Activated T-helper 1 cell treated with Interleukin-2 at 50 U/mL for 16 hours (primary cell): ENCODE measurements at places on chromosomes 7 and 10.

- DNase-seq: no peak
Observed at GRCh38 chr10:28432210-28432676, 100.7 kb upstream of the WAC start.

DNA sequence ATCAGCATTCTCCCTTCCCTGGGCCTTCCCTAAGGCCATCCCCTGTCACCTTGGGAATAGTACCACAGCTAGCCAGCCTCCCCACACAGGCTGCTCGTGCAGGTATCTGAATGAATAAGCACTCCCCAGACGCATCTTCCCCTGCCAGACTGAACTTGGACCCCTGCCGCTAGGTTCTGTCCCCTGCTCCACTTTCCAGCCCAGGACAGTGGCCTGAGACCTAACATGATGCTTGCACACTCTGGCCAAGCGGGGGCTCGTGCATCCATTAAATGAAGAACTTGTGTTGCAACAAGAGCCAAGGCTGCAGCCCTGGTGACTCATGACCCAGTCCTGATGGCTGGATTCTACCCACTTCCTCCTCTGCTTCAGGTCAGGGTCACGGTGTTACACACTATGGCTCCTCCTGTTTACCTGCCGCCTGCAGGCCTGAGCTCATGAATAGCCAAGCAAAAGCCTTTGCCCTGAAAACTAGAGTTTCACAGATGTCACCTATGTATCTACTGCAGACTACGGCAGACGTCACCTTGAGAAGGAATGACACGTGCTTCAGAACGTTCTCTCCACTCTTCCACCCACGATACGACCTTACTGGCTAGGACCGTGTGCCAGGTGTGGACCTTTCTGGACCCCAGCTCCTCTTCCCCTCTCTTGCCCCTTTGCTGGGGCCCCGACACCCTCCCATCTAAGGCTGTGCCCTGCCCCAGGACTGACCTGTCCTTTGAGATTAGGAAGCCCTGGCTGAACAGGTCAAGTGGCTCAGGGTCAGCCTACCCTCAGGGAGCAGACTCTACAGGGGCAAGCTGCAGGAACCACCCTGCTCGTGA is 6.5 kb downstream of the ASB13 start:
- no peak for DNase-seq

DNA sequence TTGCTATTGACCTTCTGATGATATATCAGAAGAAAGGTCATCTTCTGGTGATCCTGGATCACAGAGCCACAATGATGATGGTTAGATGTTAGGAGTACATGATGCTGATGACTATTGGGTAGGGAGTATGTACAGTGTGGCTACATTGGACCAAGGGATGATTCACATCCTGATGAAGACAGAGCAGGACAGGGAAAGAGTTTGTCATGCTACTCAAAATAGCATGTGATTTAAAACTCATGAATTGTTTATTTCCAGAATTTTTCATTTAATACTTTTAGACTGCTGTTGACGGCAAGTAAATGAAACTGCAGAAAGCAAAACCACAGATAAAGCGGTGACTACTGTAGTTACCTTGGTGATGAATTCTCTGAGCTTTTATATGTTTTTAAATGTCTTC is 397.3 kb downstream of the PPP1R3A start:
- no peak for DNase-seq

DNA sequence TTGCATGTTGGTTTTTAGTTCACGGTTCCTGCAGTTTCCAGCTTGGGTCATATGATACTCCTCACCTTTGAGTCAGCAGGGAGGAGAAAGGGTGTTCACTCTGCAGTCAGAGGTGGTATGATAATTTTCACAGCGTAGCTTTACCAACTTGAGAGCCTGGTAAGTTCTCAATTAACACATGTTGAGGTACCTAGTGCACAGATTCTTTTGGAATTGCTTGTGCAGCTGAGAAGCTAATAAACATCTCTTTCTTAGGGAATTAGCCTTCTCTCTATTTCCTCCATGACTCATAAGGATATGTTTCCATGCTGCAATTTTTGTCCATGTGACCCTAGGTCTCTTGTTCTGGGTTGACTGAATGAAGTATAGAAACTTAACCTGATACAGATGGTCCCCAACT is 166.6 kb downstream of the KIF20B start:
- DNase-seq: no peak

- DNase-seq: no peak
Observed at GRCh38 chr7:3527496-3528124, 226.6 kb downstream of the SDK1 start.

GRCh38 chr10:110918269-110918642 is 724 bp downstream of the BBIP1 start:
- DNase-seq: peak; percentile 77

GRCh38 chr7:34224281-34224680 is 318.9 kb downstream of the BMPER start:
- no peak for DNase-seq

GRCh38 chr10:125011171-125011925 is 69.4 kb downstream of the ZRANB1 start:
- no peak for DNase-seq

GRCh38 chr10:130484468-130485180 is 348.4 kb downstream of the GLRX3 start:
- DNase-seq: no peak

DNA sequence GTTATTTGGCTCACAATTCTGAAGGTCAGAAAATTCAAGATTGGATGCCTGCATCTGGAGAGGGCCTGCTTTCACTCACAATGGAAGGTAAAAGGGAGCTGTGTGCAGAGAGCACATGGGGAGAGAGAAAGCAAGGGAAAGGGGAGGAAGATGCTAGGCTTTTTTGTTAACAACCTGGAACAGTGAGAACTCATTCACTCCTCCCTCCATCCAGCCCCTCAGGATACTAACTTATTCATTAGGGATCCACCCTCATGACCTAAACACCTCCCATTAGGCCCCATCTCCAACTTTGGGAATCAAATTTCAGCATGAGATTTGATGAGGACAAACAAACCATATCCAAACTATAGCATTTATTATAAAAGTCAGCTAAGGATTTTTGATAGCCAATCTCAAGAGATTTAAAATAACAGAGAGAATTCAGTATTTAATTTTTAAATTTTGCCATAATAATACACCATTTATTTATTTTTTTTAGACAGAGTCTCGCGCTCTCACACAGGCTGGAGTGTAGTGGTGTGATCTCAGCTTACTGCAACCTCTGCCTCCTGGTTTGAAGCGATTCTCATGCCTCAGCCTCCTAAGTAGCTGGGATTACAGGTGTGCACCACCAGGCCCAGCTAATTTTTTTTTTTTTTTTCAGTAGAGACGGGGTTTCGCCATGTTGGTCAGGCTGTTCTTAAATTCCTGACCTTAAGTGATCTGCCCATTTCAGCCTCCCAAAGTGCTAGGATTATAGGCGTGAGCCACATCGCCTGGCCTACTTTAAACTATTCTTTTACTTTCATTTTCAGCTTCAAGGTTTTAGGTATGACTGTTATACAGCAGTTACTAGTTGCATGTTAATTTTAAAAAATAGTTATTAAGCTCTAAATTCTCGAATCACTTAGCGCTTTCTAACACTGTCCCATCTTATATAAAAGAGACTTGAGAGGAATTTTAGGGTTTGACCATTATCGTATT is 20.3 kb upstream of the ETV1 start:
- no peak for DNase-seq

GRCh38 chr7:25067726-25068501 is 57.1 kb downstream of the CYCS start:
- no peak for DNase-seq

GRCh38 chr7:112982441-112983063 is 104.1 kb downstream of the GPR85 start:
- no peak for DNase-seq

DNA sequence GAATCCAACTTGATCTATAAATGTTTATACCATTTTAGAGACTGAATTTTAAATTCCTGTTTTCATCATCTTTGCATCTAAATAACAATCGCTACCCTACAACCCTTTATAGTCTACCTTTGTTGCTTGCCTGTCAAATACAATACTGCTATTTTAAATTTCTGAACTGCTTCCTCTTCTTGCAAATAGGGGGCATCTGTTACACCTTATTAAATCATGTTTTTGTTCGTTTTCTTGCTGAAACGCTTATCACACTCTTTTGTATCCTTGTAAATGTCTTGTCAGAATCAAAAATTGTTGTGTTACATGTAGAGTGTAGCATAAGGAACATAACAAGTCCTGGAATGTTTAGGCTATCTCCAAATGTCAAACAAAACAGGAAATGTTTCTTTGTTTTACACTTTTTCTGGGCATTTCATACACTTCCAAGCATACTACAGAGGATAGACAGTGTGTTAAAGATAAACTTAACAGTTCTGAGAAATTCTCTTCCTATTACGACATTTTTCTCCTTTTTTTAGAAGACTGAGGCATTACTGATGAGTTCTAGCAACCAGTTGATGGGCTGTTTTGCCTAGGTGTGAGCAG is 281.3 kb downstream of the GPR158 start:
- no peak for DNase-seq

DNA sequence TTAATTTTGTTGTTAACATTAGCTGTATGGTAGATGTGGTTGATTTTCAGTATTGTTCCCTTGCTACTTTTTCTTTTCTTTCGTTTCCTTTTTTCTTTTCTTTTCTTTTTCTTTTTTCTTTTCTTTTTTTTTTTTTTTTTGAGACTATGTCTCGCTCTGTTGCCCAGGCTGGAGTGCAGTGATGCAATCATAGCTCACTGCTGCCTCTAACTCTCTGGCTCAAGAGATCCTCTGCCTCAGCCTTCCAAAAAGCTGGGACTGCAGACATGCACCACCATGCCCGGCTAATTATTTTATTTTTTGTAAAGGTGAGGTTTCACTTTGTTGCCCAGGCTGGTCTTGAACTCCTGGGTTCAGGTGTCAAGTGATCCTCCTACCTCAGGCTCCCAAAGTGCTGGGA is 14.4 kb downstream of the SLC26A3 start:
- no peak for DNase-seq

GRCh38 chr10:113389969-113390368 is 162.9 kb upstream of the HABP2 start:
- DNase-seq: no peak

DNA sequence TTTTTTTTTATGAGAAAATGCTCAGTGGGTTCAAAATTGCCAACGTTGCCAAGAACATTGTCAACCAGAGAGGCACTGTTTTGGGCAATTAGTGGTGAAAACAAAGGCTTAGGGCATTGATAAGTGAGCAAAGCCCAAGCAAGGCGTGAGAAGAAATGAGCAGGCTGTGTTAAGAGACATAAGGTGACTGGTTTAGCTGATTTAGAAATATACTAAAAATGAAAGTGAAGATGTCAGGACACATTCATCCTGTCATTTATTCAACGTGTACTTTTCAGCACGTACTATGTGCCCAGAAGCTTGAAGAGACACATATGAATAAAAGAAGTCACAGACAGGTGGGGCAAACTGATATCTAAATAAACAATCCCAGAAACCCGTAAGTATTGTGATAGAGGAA is 31.8 kb downstream of the AOAH start:
- DNase-seq: no peak

- DNase-seq: no peak
Observed at GRCh38 chr7:13028825-13029099, 341.3 kb downstream of the ARL4A start.

DNA sequence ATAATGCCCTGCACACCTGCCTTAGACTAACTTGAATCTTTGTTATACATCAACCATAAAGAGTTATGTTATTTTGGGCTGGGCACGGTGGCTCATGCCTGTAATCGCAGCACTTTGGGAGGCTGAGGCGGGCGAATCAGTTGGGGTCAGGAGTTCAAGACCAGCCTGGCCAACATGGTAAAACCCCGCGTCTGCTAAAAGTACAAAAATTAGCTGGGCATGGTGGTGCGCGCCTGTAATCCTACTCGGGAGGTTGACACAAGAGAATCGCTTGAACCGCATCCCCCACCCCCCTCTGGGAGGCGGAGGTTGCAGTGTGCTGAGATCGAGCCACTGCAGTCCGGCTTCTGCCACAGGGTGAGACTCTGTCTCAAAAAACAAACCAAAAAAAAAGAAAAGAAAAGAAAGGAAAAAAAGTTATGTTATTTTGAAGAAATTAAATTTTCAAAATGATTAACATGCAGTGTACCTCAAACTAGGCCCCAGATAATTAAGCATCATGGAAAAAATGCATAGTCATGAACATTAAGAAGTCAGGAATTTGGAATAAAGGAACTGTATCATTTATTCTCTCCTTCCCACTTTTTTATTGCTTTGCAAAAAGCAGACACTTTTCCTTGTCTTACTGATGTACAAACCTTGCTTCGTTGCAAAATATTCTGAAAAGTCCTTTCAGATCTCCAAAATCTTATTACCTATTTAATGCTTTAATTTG is 43.3 kb downstream of the STAM start:
- DNase-seq: no peak
